A549 treated with CpdA at 1 μM for 4 hours (cell line): ENCODE measurements at places on chromosomes 2 and 18. TPM values are rescaled to one million over a fixed set of nuclear protein-coding genes. Genes with fewer than 3 reads are reported as not detected.

Gene AGXT
- 0.05 TPM in 1 of 5 replicates, not detected in the others for total RNA-seq

Gene CHRNG
- total RNA-seq: not detected in 5 replicates

Gene ALS2
- total RNA-seq: 9.3 to 14.0 TPM (median 11.6 TPM) in 5 replicates

Gene RBM45
- 10.4 to 13.7 TPM (median 11.2 TPM) in 5 replicates for total RNA-seq

Gene BBS5
- 5.6 to 6.4 TPM (median 5.8 TPM) in 5 replicates for total RNA-seq

Gene RTP5
- not detected in 5 replicates for total RNA-seq

Gene ADCYAP1
- not detected in 5 replicates for total RNA-seq

Gene CRYGC
- total RNA-seq: not detected in 5 replicates

Gene CYBRD1
- total RNA-seq: 26.3 to 37.3 TPM (median 34.4 TPM) in 5 replicates

Gene COLEC11
- 0.22 to 0.84 TPM (median 0.56 TPM) in 5 replicates for total RNA-seq

Gene LINC00305
- not detected in 5 replicates for total RNA-seq

Gene MMADHC
- total RNA-seq: 91.0 to 111 TPM (median 92.2 TPM) in 5 replicates

Gene FBLN7
- 0.42 to 0.51 TPM (median 0.45 TPM) in 5 replicates for total RNA-seq

Gene ALK
- total RNA-seq: 0.06 TPM in 1 of 5 replicates, not detected in the others
